ENCODE measurements at places on chromosomes 6 and 20. TPM values are rescaled to one million over a fixed set of nuclear protein-coding genes. Genes with fewer than 3 reads are reported as not detected.

The CSE1L gene
- 246 TPM for total RNA-seq

The OR2J3 gene
- total RNA-seq = not detected

- H3K4me1 ChIP-seq = peaks cover 3% of the 10 kb centered on the region
- H3K4me3 ChIP-seq = no peak overlapping the region
- no peak overlapping the region for H3K27ac ChIP-seq
- no peaks in the 10 kb centered on the region for H3K36me3 ChIP-seq
Measured at GRCh38 chr6:70131528-70131927, 171.4 kb downstream of the COL9A1 start.

DNA sequence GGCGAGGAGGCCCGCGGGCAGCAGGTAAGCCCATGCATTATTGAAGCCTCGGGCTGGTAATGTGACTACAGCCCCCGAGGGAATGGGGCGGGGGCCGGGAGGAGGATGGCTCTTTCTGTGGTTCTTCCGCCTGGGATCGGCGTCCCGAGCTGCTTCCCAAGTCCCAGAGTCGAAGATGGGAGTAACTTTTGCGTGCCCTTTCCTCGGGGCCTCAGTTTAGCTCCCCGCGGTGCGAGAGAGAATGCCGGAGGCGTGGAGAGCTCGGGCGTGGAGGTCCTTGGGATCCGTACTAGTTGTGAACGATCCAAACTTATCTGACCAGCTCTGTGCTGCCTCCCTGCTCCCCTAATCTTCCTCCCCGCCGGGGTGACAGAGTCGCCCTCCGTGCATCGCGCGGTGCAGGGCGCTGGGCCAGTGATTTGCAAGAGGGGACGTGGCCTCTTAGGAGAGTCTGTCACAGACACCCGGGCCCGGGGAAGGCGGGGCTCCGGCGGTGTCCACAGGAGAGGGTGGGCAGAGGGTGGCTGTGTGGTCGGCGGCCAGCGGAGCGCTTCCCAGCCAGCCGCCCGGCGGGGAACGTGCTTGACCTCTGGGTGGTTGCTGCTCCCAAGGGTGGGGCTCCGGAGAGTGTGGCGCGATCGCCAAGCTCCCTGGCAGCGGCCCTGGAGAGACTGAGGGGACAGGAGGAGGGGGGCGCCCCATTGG, 815 bp downstream of the UTRN start:
- H3K4me3 ChIP-seq = peak overlapping the region; percentile 99
- no peak overlapping the region for H3K27ac ChIP-seq
- DNase-seq = peak; percentile 63
- H3K4me1 ChIP-seq = no peaks in the 10 kb centered on the region
- H3K27me3 ChIP-seq = no peaks in the 10 kb centered on the region

DNA sequence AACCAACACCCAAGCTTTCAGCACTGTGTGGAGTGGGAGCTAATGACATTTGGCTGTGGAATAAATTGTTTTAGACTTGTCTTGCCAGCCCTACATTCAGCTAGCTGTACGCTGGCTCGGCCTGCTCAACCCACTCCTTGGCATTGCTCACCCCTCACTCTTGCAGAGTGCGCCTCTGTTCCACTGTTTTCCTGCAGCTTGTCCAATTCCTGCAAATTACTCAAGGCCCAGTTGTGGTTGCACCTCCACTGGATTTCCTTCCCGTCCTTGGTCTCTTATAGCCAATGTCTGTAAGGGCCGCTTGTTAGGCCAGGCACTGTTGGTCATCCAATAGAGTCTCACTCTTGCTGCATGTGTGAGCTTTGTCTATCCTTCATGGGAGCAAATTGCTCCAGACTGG, 289.2 kb upstream of the RNF24 start:
- H3K27me3 ChIP-seq = no peaks in the 10 kb centered on the region
- H3K4me3 ChIP-seq = no peak overlapping the region
- DNase-seq = no peak
- no peaks in the 10 kb centered on the region for H3K36me3 ChIP-seq
- no peak overlapping the region for H3K27ac ChIP-seq

DNA sequence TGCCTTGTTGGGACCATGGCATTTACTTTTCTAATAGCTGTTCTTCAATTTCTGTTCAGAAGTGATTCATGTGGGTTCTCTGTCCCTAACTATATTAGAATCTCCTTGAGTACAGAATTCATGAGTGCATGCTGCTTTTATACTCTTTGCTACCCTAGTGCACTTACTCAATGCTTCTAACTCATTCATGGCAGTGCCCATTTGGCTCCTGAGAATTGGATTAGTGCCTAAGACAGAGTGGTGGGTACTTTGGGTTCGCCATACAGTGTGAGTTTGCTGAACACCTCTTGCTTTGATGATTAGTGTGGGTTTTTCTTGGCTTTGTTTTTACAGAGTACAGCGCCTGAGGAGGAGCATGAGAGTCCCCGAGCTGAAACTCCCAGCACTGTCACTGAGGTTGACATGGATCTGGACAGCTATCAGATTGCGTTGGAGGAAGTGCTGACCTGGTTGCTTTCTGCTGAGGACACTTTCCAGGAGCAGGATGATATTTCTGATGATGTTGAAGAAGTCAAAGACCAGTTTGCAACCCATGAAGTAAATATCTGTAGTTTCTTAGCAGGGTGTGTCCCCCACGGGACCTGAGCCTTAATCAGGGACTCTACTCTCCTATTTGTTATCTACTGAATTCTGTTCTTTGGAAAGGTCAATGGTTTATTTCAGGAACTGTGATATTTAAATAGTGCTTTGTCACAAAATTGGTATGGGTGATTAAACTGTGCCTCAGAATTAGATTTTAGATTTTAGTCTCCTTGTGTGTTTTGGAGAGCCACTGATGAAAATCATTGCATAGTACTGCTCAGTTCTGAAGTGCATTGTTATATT, 150.7 kb downstream of the UTRN start:
- peaks cover 75% of the 10 kb centered on the region for H3K36me3 ChIP-seq
- H3K27ac ChIP-seq = no peak overlapping the region
- DNase-seq = no peak
- H3K27me3 ChIP-seq = no peaks in the 10 kb centered on the region

DNA sequence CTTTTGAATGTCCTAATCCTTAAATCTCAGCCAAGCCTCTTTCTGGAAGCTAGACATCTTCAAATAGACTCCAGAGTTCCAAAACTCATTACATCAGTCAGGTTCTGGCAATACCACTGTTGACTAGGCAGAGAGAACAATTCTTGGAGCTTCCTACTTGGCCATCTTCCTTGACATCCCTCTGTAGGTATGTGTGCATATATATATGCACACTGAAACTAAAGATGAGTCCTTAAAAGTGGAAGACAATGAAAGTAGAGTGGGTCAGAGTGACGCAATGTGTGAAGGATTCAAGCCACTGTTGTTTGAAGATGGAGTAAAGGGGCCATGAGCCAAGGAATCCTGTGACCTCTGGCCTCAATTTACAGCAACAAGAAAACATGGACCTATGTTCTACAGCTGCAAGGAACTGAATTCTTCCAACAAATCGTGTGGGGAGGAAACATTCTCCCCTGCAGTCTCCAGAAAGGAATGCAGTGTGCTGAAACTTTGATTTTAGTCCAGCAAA, 18.7 kb upstream of the DUSP22 start:
- no peak for DNase-seq
- no peaks in the 10 kb centered on the region for H3K27me3 ChIP-seq
- H3K4me1 ChIP-seq = no peaks in the 10 kb centered on the region
- no peaks in the 10 kb centered on the region for H3K36me3 ChIP-seq

DNA sequence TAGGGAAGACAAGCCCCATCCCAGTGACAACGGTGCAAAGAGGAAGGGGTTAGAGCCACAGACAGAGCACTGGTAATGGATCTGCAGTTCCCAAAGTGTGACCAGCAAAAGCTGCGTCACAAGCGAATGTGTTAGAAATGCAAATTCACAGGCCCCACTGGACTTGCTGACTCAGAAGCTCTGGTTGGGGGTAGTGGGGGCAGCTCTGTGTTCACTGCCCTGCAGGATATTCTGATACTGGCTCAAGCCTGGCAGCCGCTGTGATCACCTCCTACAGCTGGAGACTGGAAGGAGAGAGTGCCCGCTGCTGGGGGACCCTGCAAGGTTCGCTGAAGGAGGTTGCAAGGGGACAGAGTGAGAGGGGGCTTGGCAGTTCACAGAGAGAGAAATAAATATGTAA, 179.7 kb upstream of the CDH4 start:
- no peaks in the 10 kb centered on the region for H3K36me3 ChIP-seq
- no peaks in the 10 kb centered on the region for H3K4me1 ChIP-seq
- no peak overlapping the region for H3K27ac ChIP-seq
- H3K27me3 ChIP-seq = no peaks in the 10 kb centered on the region

- H3K4me1 ChIP-seq = no peaks in the 10 kb centered on the region
- H3K27me3 ChIP-seq = no peaks in the 10 kb centered on the region
- no peaks in the 10 kb centered on the region for H3K36me3 ChIP-seq
- no peak overlapping the region for H3K4me3 ChIP-seq
Measured at GRCh38 chr20:23111307-23111943, 25.3 kb upstream of the CD93 start.

- peaks cover 3% of the 10 kb centered on the region for H3K36me3 ChIP-seq
- no peaks in the 10 kb centered on the region for H3K4me1 ChIP-seq
- no peak overlapping the region for H3K27ac ChIP-seq
- no peak for DNase-seq
- H3K4me3 ChIP-seq = no peak overlapping the region
Measured at GRCh38 chr20:57622201-57622570, 2.0 kb upstream of the ZBP1 start.

The TMEM244 gene
- total RNA-seq = not detected

DNA sequence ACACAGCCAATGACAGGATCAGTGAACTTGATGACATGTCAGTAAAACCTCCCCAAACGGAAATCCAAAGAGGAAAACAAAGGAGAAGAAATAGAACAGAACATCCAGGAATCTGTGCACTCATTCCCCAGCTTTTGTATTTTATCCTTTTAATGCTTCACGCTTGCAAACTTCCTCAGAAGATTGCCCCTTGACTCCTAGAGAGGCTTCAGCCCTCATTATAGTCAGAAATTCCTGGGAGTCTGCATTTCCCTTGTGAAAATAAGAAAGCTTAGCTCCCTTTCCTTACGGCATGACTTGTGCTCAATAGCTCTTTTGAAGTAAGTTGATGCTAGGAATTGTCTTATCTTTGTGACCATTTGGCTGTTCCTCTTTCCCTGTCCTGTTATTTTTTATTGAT, 313.6 kb upstream of the OPRM1 start:
- no peak overlapping the region for H3K4me3 ChIP-seq
- H3K4me1 ChIP-seq = no peaks in the 10 kb centered on the region
- no peaks in the 10 kb centered on the region for H3K27me3 ChIP-seq
- no peak overlapping the region for H3K27ac ChIP-seq
- DNase-seq = no peak

DNA sequence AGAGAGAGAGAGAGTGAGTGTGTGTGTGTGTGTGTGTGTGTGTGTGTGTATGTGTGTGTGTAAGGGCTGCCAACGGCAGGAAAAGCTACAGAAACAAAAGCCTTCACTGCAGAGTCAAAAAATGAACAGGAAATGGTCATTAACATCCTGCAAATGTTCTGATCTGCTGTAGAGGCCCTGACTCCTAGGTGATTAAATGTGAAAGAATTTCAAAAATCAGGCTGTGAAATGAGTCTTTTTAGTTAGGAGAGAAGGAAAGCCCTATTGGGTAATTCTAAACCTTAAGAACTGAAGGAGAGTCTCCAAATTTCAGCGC, 166.5 kb upstream of the MYLIP start:
- H3K27me3 ChIP-seq = no peaks in the 10 kb centered on the region
- H3K4me3 ChIP-seq = no peak overlapping the region
- peaks cover 19% of the 10 kb centered on the region for H3K36me3 ChIP-seq
- no peak overlapping the region for H3K27ac ChIP-seq
- no peak for DNase-seq

The CDSN gene
- total RNA-seq = not detected

- H3K4me1 ChIP-seq = no peaks in the 10 kb centered on the region
- no peak for DNase-seq
- H3K36me3 ChIP-seq = no peaks in the 10 kb centered on the region
- no peak overlapping the region for H3K27ac ChIP-seq
Measured at GRCh38 chr6:71012866-71013469, 56.1 kb upstream of the B3GAT2 start.

The CST5 gene
- not detected for total RNA-seq

GRCh38 chr6:113819169-113819830, 37.8 kb upstream of the MARCKS start:
- no peaks in the 10 kb centered on the region for H3K27me3 ChIP-seq
- H3K4me3 ChIP-seq = no peak overlapping the region
- no peak overlapping the region for H3K27ac ChIP-seq
- no peaks in the 10 kb centered on the region for H3K36me3 ChIP-seq
- no peak for DNase-seq

- no peak for DNase-seq
- H3K4me1 ChIP-seq = no peaks in the 10 kb centered on the region
- no peaks in the 10 kb centered on the region for H3K27me3 ChIP-seq
- H3K4me3 ChIP-seq = no peak overlapping the region
Measured at GRCh38 chr20:8218861-8219260, 86.8 kb downstream of the PLCB1 start.

DNA sequence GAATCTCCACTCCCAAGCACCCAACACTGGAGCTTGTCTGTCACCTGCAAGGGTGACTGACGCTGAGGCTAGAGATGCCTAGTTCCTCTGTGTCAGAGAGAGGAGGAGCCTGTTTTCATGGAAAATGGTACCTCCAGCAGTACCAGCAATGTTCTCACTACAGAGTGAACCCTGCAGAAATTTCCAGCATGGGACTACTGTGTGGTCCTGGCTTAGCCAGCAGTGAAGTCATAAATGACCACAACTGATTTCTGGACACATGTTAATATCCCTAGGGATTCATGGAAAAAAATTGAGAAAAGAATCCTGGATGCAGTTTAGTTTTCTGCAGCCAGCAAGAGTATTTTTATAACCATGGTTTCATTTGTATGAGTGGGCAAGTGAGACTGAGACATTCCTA, 468.1 kb downstream of the CD83 start:
- no peak for DNase-seq
- no peak overlapping the region for H3K4me3 ChIP-seq
- H3K4me1 ChIP-seq = no peaks in the 10 kb centered on the region
- no peaks in the 10 kb centered on the region for H3K27me3 ChIP-seq
- H3K36me3 ChIP-seq = no peaks in the 10 kb centered on the region
- H3K27ac ChIP-seq = no peak overlapping the region

DNA sequence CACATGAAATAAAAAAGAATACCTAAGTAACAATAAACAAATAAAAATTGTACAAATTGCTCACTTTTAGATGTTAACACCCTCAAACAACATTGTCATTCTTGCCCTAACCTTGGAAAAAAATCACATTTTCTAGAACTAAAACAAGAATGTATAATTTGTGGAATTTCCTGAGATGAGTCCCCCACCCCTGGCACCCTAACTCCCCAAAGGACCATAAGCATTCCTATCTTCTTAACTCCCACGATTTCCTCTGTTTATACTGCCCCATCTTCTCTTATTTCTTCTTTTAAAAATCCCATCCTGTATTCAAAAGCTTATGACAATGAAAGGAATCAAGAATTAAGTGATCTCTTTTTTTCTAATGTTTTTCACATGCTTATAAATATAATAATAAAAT, 70.9 kb downstream of the IBTK start:
- no peak for DNase-seq
- peaks cover 28% of the 10 kb centered on the region for H3K36me3 ChIP-seq
- H3K27me3 ChIP-seq = no peaks in the 10 kb centered on the region
- no peak overlapping the region for H3K27ac ChIP-seq
- H3K4me3 ChIP-seq = no peak overlapping the region

- peak overlapping the region; percentile 67 for H3K4me3 ChIP-seq
- H3K27ac ChIP-seq = peak overlapping the region; percentile 54
- no peaks in the 10 kb centered on the region for H3K27me3 ChIP-seq
Measured at GRCh38 chr6:170006900-170007467, 255.6 kb downstream of the ERMARD start.

The SMIM29 gene
- total RNA-seq = 5.1 TPM

Measured in H9 (cell line).